ENCODE measurements at places on chromosomes 3 and 15. TPM values are rescaled to one million over a fixed set of nuclear protein-coding genes. Genes with fewer than 3 reads are reported as not detected.

Gene DCLK3
- total RNA-seq = under 0.01 TPM

Gene COLQ
- total RNA-seq = 0.61 TPM

Gene PLA2G4E
- not detected for total RNA-seq

Gene OTOL1
- total RNA-seq = not detected

Gene HCN4
- not detected for total RNA-seq

Gene EPB42
- total RNA-seq = not detected

Gene RPL22L1
- 84.0 TPM for total RNA-seq

Gene ACAN
- 8.6 TPM for total RNA-seq

Gene GOLGA6L9
- total RNA-seq = 1.6 TPM

Gene BFSP2
- total RNA-seq = not detected

Gene DAG1
- total RNA-seq = 120 TPM

Gene ASB7
- 20.6 TPM for total RNA-seq

Gene SLC2A2
- under 0.01 TPM for total RNA-seq

Gene CAND2
- 13.1 TPM for total RNA-seq

Gene PLA1A
- not detected for total RNA-seq

Gene CNTN6
- 1.3 TPM for total RNA-seq

Gene CCR1
- total RNA-seq = 0.81 TPM

Gene CCDC80
- total RNA-seq = 854 TPM

Gene STRIT1
- total RNA-seq = not detected

Gene MORC1
- total RNA-seq = not detected

Gene SOX2
- total RNA-seq = 6.3 TPM

Gene VPS39
- total RNA-seq = 75.0 TPM

Gene GOLGA8S
- not detected for total RNA-seq

Gene NTRK3
- total RNA-seq = 0.73 TPM

Gene CHRNA3
- total RNA-seq = not detected

Data from hair follicle dermal papilla cell (primary cell).